ENCODE measurements at places on chromosomes 11 and 22. TPM values are rescaled to one million over a fixed set of nuclear protein-coding genes. Genes with fewer than 3 reads are reported as not detected.

Gene ACTN3
- polyA plus RNA-seq, result not detected

Gene CLNS1A
- 173 TPM for polyA plus RNA-seq

Gene NLRP14
- polyA plus RNA-seq, result not detected

Gene NAV2
- 4.9 TPM for polyA plus RNA-seq

Gene ALDH3B1
- 104 TPM for polyA plus RNA-seq

Gene OR8G1
- polyA plus RNA-seq, result not detected

Gene FAM83F
- polyA plus RNA-seq, result not detected

Gene KRTAP5-7
- polyA plus RNA-seq, result not detected

Gene EIF3F
- 278 TPM for polyA plus RNA-seq

Gene GRM5
- 0.01 TPM for polyA plus RNA-seq

Gene OR8D1
- polyA plus RNA-seq, result not detected

Gene ADORA2A
- 1.5 TPM for polyA plus RNA-seq

Gene CREB3L1
- polyA plus RNA-seq, result 2.3 TPM

Gene MIOX
- not detected for polyA plus RNA-seq

Gene PRMT3
- polyA plus RNA-seq, result 32.4 TPM

Gene TMEM45B
- not detected for polyA plus RNA-seq

Gene GSTT2
- polyA plus RNA-seq, result 0.17 TPM

Gene MS4A6A
- polyA plus RNA-seq, result not detected

Gene OR4S2
- not detected for polyA plus RNA-seq

Gene OR10D3
- polyA plus RNA-seq, result not detected

Gene OR51B5
- polyA plus RNA-seq, result 0.10 TPM

Gene CECR2
- 0.06 TPM for polyA plus RNA-seq

Gene SCN4B
- 0.04 TPM for polyA plus RNA-seq

Gene DCHS1
- 0.07 TPM for polyA plus RNA-seq

Gene OLFML1
- polyA plus RNA-seq, result not detected

Gene PGA5
- polyA plus RNA-seq, result not detected

Gene SAA2
- not detected for polyA plus RNA-seq

Gene CSNK2A3
- polyA plus RNA-seq, result 4.4 TPM

Gene HTR3A
- not detected for polyA plus RNA-seq

Gene LAYN
- 12.0 TPM for polyA plus RNA-seq

Gene OR52N5
- not detected for polyA plus RNA-seq

Gene OR10G7
- not detected for polyA plus RNA-seq

All from A549 (cell line).